Kasumi-1 (cell line): ENCODE measurements at places on chromosomes 2 and 18.

- DNase-seq, result no peak
These were observed 26.6 kb downstream of the GULP1 start for GRCh38 chr2:188318161-188318749.

DNA sequence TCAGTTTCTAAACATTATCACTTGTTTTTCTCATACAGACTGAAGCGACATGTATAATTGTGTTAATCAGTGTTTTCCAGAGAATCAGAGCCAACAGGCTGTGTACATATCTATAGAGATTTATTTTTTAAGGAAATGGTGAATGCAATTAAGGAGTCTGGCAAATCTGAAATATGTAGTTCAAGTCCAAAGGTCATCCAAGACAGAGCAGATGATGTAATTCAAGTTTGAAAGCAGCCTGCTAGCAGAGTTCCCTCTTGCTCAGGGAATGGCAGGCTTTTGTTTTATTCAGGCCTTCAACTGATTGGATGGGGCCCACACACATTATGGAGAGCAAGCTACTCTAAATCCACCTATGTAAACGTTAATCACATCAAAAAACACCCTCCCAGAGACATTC is 282.6 kb downstream of the CBLN2 start:
- DNase-seq, result no peak

- DNase-seq, result no peak
These were observed 50.3 kb upstream of the TRIB2 start for GRCh38 chr2:12666445-12666844.

DNA sequence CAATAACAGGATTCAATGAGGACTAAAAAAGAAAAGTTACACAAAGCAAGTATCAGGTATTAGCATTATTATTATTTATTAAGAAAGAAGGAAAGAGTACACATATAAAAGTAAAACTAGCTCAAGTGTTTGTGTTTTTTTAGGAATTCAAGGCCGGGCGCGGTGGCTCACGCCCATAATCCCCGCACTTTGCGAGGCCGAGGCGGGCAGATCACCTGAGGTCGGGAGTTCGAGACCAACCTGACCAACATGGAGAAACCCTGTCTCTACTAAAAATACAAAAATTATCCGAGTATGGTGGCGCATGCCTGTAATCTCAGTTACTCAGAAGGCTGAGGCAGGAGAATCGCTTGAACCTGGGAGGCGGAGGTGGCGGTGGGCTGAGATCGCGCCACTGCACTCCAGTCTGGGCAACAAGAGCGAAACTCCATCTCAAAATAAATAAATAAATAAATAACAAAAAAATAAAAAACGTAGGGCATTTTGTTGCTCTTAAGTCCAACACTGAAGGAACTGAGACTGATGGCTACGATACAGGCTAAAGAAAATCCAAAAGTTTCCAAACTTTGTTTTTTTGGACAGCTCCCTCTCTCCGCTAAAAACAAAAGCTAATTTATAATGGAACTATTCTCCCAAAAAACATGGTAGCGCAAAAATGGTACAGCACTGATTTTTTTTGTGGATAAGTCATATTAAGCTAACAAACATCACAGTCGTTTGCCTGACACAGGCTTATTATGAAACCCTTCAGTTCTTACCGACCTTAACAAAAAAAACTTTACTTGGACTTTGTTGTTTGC is 1.7 kb downstream of the TRAPPC8 start:
- DNase-seq, result no peak

DNA sequence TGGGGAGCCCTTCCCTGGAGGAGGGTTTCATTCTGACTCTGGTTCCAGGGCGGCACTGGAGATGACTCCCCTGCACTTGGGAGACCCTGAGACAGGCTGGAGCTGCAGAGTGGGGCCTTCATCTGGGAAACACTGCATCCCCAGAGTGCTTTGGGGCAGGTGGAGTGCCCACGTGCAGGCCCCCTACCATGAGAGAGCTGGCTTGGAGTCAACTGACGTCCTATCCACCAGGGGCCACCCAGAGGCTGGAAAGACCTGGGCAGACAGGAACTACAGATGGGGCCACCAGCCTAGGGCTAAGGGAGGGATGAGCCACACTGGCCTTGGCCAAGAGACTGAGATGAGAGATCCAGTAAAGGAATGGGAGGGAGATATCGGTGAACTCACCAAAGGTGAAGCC is 153.8 kb downstream of the ASB1 start:
- DNase-seq, result no peak
